ENCODE measurements at places on chromosomes 1 and 21. TPM values are rescaled to one million over a fixed set of nuclear protein-coding genes. Genes with fewer than 3 reads are reported as not detected.

The ELAVL4 gene
- total RNA-seq = not detected

The LRRC38 gene
- 0.50 TPM for total RNA-seq

The APCS gene
- total RNA-seq = not detected

The SPATA46 gene
- not detected for total RNA-seq

The CDK18 gene
- 0.62 TPM for total RNA-seq

The CAPN8 gene
- under 0.01 TPM for total RNA-seq

The C1orf226 gene
- total RNA-seq = 0.50 TPM

The RGS16 gene
- 0.22 TPM for total RNA-seq

The SELENBP1 gene
- total RNA-seq = 22.2 TPM

The DDX59 gene
- 23.5 TPM for total RNA-seq
